Right lung (tissue), 10 donors: ENCODE measurements at places on chromosomes 13 and 19. TPM values are rescaled to one million over a fixed set of nuclear protein-coding genes. Genes with fewer than 3 reads are reported as not detected.

RFPL4A gene
- polyA plus RNA-seq: not detected

- no peak for DNase-seq
Measured at GRCh38 chr19:16415806-16416205, 56.0 kb downstream of the EPS15L1 start.

- DNase-seq: no peak
Measured at GRCh38 chr19:21608571-21608970, 103.2 kb downstream of the ZNF429 start.

GRCh38 chr13:108742701-108743451 is 113.5 kb downstream of the MYO16 start:
- no peak for DNase-seq

- no peak for DNase-seq
Measured at GRCh38 chr19:55308281-55308680, 16.9 kb downstream of the TMEM150B start.

WDFY2 gene
- polyA plus RNA-seq: 15.5 TPM

- no peak for DNase-seq
Measured at GRCh38 chr13:95479731-95480130, 72.8 kb upstream of the CLDN10 start.

DNA sequence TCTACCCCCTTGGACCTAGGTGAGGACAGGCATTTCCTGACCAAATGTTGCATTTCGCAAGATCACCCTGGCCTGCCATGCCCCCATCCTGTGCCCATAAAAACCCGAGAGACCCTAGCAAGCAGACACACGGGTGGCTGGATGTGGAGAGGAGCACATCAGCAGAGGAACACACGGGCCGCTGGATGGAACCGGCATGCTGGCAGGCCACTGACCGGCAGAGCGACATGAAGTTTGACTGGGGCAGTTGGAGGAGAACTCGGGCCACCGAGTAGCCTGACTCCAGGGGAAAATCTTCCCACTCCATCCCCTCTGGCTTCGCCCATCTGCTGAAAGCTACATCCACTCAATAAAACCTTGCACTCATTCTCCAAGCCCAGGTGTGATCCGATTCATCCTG is 329.3 kb downstream of the FGF9 start:
- DNase-seq: no peak

ZNF99 gene
- polyA plus RNA-seq: 0.74 TPM

C5AR1 gene
- polyA plus RNA-seq: 3.1 TPM
